ENCODE measurements at places on chromosomes 5 and 9. TPM values are rescaled to one million over a fixed set of nuclear protein-coding genes. Genes with fewer than 3 reads are reported as not detected.

DNA sequence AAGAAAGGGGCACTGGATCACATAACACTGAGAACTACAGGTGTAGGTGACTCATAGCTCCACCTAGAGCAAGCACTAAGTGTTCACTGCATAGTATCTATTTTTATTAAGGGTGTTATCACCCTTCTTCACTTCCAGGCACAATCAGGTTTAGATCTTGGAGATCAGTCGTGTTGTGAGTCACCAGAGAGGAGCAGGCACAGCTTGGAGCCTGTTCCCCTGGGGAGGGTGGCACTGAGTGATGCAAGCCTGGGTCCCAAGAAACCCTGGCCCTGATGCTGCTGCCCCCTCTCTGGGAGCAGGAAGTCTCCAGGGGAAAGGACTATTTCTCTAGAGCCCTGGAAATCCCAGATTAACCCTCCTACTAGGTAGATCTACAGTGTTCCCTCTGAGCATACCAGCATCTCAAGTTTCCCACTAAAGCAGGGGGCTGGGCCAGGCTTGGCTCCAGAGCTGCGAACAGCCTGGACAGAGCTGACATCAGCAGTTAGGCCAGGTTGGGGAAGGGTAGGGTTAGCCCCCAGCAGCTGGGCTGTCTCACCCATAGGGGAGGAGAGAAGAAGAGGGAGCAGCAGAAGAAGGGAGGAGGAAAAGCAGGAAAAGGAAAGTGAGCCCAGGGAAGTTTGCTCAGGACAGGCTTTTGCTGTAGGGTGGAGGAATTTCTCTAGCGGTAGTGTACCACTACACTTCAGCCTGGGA is 28.1 kb upstream of the SPINK4 start:
- DNase-seq, result no peak

SNCB gene
- total RNA-seq, result not detected

DNA sequence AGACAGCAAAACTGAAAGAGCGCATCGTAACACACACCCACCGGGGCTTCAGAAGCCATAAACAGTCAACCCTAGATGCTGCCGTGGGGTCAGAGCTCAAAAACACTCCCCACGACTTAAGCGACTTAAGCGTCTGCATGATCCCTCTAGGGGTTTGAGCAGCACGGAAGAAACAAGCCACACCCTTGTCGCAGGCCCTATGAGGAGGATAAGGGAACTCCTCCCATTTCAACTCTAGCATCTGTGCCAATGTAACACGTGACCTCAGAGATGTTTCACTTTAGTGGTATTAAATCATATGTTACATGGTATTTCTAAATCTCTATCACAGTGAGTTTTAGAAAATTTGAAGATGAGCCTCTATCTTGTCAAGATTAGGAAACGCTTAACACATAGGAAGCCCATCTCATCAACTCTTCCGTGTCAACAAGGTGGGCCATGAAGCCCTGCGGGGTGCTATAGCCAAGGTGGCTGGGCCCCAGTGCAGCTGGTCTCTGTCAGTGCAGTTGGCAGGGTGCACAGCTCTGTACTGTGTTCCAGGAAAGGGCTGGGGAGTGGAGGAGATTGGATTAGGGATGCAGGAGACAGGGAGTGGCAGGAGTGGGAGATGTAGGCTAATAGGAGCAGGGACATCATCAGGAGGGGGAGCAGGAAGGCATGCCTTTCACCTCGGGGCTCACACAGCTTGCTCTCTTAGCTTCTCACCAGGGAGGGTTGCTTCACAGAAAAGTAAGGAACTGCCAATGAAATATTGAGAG is 33.1 kb downstream of the ZCCHC9 start:
- DNase-seq, result no peak

DNA sequence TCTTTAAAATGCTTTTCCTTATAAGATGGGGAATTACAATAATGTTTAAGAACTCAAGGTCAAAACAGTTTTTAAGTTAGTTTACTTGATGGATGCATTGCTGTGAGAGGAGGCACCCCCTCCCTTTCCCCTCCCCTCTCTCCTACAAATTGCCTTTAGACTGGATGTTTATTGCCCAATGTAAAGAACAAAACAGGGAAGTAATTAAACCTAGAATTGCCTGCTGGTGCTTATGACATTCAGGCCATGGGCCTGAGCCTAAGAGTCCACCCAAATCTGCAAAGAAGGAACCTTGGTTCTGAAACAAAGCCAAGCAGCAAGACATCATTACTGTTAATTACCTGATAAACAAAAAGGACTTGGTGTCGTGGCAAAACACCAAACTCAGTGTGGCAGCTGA is 630.3 kb downstream of the ISL1 start:
- no peak for DNase-seq

GRCh38 chr5:126000507-126000906 is 422.7 kb upstream of the GRAMD2B start:
- DNase-seq, result no peak

DNA sequence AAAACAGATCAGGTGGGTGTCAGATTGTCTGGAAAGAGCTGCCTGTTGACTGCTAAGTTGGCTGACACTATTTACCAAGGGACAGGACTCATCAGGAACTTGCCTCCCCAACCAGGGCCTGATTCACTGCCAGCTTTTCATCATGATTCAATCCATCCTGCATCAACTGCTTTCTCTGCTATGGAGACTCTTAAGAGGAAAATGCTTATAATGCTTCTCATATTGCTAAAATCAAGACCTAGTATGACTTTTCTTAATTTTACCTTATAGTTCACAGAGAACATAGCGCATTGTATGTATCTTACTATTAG is 21.3 kb downstream of the HTR4 start:
- DNase-seq, result no peak
